ENCODE measurements at places on chromosomes 4 and X. TPM values are rescaled to one million over a fixed set of nuclear protein-coding genes. Genes with fewer than 3 reads are reported as not detected.

DDIT4L gene
- not detected for polyA plus RNA-seq

POU4F2 gene
- not detected for polyA plus RNA-seq

MAGEA11 gene
- not detected for polyA plus RNA-seq

BCORL1 gene
- polyA plus RNA-seq: 1.8 TPM

GABRQ gene
- not detected for polyA plus RNA-seq

SPANXB1 gene
- not detected for polyA plus RNA-seq

UCP1 gene
- polyA plus RNA-seq: not detected

ITGB1BP2 gene
- polyA plus RNA-seq: 2.2 TPM

TLR2 gene
- polyA plus RNA-seq: 3.3 TPM

TGIF2LX gene
- not detected for polyA plus RNA-seq

SUPT20HL1 gene
- polyA plus RNA-seq: not detected

MECP2 gene
- 20.0 TPM for polyA plus RNA-seq

EDA gene
- polyA plus RNA-seq: 0.10 TPM

ATP10D gene
- polyA plus RNA-seq: 16.1 TPM
